Putamen (tissue), 1 donor: ENCODE measurements at places on chromosomes 5 and 9.

DNA sequence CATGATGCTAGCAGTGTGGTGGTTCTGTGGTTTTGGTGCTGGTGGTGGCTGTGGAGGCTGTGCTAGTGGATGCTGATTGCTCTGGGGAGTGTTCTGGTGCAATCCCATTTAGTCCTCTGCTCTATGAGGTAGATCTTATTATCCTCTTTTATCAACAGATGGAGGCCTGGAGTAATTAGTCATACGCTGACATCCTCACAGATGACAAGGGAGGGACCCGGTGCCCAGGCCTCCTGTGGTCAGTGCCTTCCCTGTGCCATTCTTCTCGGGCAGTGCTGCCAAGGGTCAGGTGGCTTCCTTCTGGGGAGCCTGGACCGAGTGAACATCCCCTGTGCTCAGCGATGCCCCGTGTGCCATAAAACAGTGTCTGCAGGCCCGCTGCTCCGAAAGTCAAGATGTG is 74.5 kb downstream of the COL5A1 start:
- no peak for DNase-seq

- DNase-seq, result no peak
Observed at GRCh38 chr5:54556141-54556540, 38.6 kb downstream of the SNX18 start.

DNA sequence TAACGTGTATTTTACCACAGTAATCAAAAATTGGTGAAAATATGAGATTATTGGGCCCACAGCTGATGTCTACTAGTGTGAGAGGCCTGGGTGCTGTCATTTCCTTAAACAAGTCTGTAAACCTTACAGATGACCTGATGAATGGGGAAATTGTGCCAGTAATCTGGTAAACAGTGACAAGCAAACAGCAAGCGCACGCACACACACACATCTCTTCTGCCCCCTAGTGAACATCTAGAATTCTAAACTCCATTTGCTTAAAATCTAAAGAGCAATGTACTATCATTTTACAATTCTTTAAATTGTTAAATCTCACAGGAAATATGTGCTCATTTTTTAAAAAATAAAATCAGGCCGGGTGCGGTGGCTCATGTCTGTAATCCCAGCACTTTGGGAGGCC is 7.5 kb upstream of the RAPGEF1 start:
- DNase-seq, result no peak

GRCh38 chr5:91156242-91156641 is 226.9 kb downstream of the ARRDC3 start:
- no peak for DNase-seq

DNA sequence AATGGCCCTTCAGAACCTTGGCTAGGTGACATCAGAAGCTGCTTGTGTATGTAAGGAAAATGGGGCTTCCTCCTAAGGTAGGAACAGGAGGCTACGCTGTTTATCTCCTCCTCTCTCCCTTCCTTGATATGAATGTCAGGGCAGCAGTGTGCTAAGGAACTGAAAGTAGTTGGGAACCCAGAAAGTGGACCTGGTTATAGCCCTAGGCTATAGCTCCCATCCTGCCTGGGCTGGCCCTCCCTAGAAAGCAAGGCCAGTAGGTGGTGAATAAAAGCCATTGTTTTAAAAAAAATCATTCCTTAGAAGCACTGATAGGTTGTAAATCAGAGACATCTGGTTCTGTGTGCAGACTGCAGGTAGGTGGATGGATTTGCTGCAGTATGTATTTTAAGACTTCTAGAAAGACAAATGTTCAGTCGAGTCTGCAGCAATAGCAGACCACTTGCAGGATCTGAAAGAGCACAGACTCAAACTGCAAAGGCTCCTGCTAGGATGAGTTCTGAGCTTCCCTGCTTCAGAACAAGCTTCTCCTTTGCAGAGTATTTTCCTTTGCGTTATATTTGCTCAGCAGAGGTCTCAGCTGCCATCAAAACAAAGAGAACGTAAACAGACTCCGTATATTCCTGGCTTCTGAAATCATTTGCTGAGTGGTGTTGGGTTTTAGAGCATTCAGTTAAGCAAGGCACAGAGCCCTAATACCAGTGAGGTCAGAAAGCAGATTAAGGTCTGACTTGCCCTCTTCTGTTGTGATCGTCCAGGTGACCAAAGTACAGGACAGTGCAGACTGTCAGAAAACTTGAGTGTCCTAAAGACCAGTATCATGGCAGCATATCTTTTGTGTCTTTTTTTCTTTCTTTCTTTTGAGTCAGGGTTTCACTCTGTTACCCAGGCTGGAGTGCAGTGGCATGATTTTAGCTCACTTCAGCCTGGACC is 20.1 kb upstream of the CFAP157 start:
- DNase-seq, result no peak

DNA sequence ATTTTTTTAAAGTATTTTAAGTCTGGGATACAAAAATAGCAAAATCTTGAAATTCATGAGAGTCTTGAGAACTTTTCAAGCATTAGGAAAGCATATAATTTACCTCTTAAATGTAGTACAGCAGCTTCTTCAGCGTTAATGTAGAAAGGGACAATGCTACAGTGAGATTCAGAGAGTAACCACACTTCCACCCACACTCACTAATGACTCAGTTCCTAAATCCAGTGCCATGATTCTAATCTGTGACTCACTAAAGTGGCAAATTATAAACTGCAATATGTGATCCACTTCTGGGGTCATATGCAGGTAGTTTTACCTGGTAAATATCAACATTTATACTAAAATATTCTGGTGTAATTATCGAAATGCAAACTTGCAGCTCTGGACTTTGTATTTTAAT is 434.5 kb upstream of the TUSC1 start:
- DNase-seq, result no peak

- DNase-seq, result no peak
Observed at GRCh38 chr5:21140987-21141386, 1153.0 kb upstream of the CDH18 start.
